ENCODE measurements at places on chromosomes 6 and 20.

DNA sequence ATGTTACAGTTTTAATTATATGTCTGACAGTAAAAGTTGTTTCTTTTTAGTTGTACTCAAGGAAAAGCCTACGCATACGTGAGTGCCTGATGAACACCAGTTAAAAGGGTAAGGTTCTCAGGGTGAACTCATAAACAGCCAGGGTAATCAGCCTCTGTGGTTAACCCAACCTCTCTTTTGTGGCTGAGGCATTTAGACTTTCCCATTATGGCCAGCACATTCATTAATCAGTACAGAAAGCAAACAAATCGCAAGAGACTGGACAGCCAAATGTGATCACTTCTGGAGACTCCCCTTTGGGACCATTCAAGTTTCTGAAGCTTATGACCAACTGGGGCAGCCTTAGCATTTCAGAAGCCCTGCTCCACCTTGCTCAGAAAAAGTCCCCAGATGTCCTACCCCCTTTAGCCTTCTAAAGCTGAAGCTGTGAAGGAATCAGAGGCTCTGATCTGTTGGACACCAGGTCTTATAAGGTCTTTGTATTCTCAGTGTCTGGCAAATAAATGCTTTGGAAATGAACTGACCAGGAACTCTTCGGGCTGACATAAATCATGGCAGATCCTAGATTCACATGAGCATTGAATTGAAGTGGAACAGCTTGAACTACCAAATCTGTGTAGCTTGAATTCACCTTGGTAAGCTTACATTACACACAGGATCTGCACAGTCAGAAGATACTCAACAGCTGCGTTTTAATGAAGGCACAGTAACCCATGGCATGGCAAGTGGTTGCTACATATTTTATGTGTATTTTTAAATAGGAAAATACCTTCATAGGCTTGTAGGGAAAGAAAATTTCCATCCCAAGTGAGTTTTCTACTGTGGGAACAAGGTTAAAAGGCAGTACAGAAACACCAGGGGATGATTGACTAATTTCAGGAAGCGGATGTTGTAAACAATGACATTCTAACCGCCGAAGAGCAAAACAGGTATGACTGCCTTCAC is 18.7 kb downstream of the IL20RA start:
- DNase-seq: no peak

DNA sequence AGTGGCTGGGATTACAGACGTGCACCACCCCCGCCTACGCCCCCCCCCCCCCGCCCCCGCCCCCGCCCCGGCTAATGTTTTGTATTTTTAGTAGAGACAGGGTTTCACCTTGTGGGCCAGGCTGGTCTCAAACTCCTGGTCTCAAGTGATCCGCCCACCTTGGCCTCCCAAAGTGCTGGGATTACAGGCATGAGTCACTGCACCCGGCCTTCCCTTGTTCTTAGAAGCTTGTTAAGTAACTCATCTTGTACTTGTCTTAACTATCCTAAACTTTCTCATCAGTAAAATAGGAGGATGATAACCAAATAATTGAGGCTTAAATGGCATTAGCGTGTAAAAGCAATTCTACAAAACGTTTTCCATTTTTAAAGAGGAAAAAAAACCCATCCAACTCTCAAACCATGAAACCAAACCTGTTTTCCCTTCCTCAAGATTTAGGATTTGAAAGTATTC is 4.2 kb downstream of the CDYL start:
- DNase-seq: no peak

DNA sequence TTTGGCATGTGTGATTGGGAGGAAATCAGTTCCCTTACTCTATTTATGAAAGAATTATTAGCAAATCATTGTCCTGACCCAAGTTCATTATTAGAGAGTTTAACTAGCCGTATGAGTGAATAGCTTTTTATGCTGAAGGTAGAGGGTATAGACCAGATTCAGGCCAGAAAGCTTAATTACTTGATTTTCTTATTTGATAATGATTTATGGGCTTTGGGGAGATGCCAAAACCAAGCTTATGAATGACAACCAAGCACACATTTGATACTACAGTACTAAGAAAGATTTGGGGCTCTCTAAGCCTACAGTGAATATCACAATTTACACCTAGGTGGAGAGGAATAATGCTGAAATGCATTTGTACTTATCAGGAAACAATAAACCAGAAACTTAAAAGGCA is 193.2 kb downstream of the ARHGAP18 start:
- DNase-seq: no peak

DNA sequence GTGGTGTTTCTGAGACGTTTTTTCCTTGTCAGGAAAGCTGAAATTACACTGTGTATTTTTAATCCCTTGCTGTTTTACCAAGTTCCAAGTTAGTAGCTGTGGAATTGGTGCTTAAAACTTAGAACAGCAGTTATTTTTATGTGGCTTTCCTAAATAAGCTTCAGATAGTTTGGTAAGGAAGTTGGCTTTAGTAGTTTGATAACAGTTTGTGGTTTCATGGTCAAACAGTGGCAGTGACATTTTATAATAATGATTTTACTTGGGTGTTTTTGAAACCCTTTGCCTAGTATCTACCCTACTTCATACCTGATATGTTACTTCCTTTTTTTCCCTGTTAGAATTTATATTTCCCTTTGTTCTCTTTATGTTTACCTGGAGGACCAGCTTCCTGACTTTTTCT is 164.9 kb downstream of the JARID2 start:
- no peak for DNase-seq

GRCh38 chr6:108896111-108896661 is 48.0 kb downstream of the ARMC2 start:
- no peak for DNase-seq

- DNase-seq: no peak
These were observed 245.4 kb upstream of the FLRT3 start for GRCh38 chr20:14582855-14583254.

Measured in activated CD8-positive, alpha-beta T cell treated with anti-CD3 and anti-CD28 coated beads, Interleukin-2, amount 10 ng/mL, durations not matched to agents 7 days and 5 days (primary cell).